A549 treated with RU486 at 1 μM for 4 hours (cell line): ENCODE measurements at places on chromosomes 16 and 17. TPM values are rescaled to one million over a fixed set of nuclear protein-coding genes. Genes with fewer than 3 reads are reported as not detected.

SLC13A2 gene
- total RNA-seq: 0.10 to 0.18 TPM (median 0.14 TPM) in 4 of 5 replicates, not detected in the other

NATD1 gene
- 2.4 to 3.8 TPM (median 3.1 TPM) in 5 replicates for total RNA-seq

MPP2 gene
- 1.4 to 2.0 TPM (median 1.7 TPM) in 5 replicates for total RNA-seq

HOXB6 gene
- 4.0 to 6.9 TPM (median 5.4 TPM) in 5 replicates for total RNA-seq

TNS4 gene
- 97.4 to 131 TPM (median 101 TPM) in 5 replicates for total RNA-seq

PIMREG gene
- 35.2 to 47.7 TPM (median 44.9 TPM) in 5 replicates for total RNA-seq

SNTB2 gene
- total RNA-seq: 5.1 to 7.1 TPM (median 6.9 TPM) in 5 replicates

CLEC18B gene
- 0.09 to 0.31 TPM (median 0.11 TPM) in 5 replicates for total RNA-seq

ZDHHC1 gene
- total RNA-seq: 5.3 to 7.6 TPM (median 6.5 TPM) in 5 replicates

TAC4 gene
- total RNA-seq: not detected in 5 replicates

SLX4 gene
- total RNA-seq: 3.7 to 5.3 TPM (median 4.4 TPM) in 5 replicates

PPL gene
- total RNA-seq: 1.9 to 2.7 TPM (median 2.4 TPM) in 5 replicates

HS3ST6 gene
- 1.8 to 4.2 TPM (median 3.1 TPM) in 5 replicates for total RNA-seq

HOXB13 gene
- total RNA-seq: 1.6 to 2.4 TPM (median 2.2 TPM) in 5 replicates

CES1 gene
- 28.7 to 51.1 TPM (median 32.7 TPM) in 5 replicates for total RNA-seq

PITPNM3 gene
- 1.6 to 2.2 TPM (median 1.8 TPM) in 5 replicates for total RNA-seq

METTL23 gene
- 51.1 to 63.5 TPM (median 59.8 TPM) in 5 replicates for total RNA-seq

C16orf92 gene
- not detected in 5 replicates for total RNA-seq

RNF227 gene
- total RNA-seq: 0.98 to 1.9 TPM (median 1.4 TPM) in 5 replicates

RCVRN gene
- total RNA-seq: not detected in 5 replicates

MFAP4 gene
- 0.05 TPM in 1 of 5 replicates, not detected in the others for total RNA-seq

SLC5A2 gene
- total RNA-seq: 0.13 to 0.29 TPM in 2 of 5 replicates, not detected in the others

FOXL1 gene
- 0.88 to 1.7 TPM (median 1.1 TPM) in 5 replicates for total RNA-seq

SBK1 gene
- total RNA-seq: 0.07 to 0.44 TPM (median 0.25 TPM) in 5 replicates

KRT16 gene
- total RNA-seq: 0.27 to 1.1 TPM (median 0.66 TPM) in 5 replicates

PABPN1L gene
- not detected in 5 replicates for total RNA-seq

KRTAP1-3 gene
- not detected in 5 replicates for total RNA-seq

FNDC8 gene
- total RNA-seq: 0.07 TPM in 1 of 5 replicates, not detected in the others

OR1F1 gene
- 0.23 to 0.48 TPM (median 0.29 TPM) in 5 replicates for total RNA-seq

TCAP gene
- 0.54 to 1.0 TPM (median 0.92 TPM) in 5 replicates for total RNA-seq

GPR179 gene
- total RNA-seq: 0.02 to 0.05 TPM (median 0.03 TPM) in 5 replicates

VTN gene
- 16.0 to 24.4 TPM (median 22.0 TPM) in 5 replicates for total RNA-seq

AGRP gene
- not detected in 5 replicates for total RNA-seq

CCDC78 gene
- total RNA-seq: 3.1 to 6.6 TPM (median 5.5 TPM) in 5 replicates

IRX3 gene
- 2.8 to 4.8 TPM (median 4.4 TPM) in 5 replicates for total RNA-seq

PRAC2 gene
- total RNA-seq: not detected in 5 replicates

TMEM235 gene
- total RNA-seq: not detected in 5 replicates
